ENCODE measurements at places on chromosomes 3 and 15.

GRCh38 chr15:70258369-70259027 lies 160.8 kb upstream of the TLE3 start:
- DNase-seq: peak; percentile 24

GRCh38 chr15:100108846-100109245 lies 232.9 kb downstream of the ADAMTS17 start:
- DNase-seq: no peak

DNA sequence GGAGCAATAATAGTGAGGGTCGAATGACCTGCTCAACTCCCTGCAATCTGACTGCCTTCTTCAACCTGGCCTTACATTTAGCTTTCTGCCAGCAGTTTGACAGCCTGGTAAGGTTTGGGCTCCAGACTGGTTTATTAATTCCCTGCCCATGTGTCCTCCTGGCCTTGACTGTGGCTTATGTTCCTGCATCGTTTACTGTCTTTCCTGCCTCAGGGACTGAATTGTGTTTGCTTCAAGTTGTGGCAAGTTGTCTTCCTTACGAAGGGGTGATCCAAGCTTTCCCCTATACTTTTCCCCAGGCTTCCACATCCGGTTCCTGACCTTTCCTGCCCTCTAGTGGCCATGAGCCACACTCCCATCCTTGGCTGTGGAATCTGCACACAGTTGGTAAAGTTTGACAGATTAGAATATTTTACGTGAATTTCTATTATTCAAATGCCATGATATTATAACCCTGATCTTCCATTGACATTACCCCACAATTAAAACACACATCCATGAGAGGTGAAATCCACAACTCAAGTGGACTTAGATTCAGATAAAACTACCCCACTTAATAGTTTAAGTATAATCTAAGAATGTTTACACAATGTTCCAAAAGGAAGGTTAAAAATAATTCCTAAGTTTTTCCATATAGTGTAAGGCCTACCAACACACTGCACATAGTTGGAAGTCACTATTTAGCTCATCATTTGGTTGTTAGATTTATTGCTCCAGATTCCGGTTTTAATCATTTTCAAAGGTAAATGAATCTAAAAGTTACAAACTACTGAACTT lies 95.7 kb downstream of the NEDD4 start:
- DNase-seq: peak; percentile 41

GRCh38 chr15:64180235-64180824 lies 17.5 kb upstream of the PPIB start:
- DNase-seq: no peak

- DNase-seq: peak; percentile 72
Observed at GRCh38 chr3:9947025-9947995, 4.9 kb downstream of the PRRT3 start.

DNA sequence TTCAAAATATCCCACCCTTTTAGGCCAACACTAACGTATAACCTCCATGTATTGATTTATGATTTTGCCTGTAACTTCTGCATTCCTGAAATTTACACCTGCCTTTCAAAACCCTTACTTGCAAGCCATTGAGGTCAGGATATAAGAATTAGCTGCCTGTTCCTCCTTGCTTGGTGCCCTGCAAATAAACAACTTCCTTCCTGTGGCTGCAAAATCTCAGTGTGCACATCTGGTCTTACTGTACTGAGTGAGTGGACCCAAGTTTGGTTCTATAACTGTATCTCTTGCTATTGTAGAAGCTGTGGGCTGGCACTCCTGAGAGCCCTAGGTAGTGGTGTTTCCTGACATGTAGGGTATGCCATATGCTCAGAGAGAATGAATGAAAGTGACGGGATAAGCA lies 191.1 kb upstream of the RASGRP1 start:
- no peak for DNase-seq

- DNase-seq: no peak
Observed at GRCh38 chr15:48717458-48717857, 71.9 kb upstream of the FBN1 start.

GRCh38 chr3:66362541-66362941 lies 138.3 kb downstream of the LRIG1 start:
- no peak for DNase-seq

DNA sequence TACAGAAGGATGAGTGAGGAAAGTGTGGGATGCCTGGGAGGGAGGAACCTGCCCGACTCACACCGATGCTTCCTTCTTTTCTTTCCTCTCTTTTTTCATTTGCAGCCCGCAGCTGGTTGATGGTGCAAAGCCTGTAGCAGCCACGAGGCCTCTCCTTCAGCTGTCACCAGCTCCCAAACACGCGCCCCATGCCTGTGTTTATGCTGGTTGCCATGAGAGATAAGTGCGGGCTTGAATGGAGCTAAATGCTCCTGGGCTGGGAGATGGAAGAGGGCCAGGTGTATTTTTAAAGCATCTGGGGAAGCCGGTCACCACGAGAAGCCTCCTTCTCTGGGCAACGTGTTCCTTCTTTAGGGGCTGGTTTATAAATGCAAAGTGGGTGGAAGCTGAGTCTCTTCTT lies 9.3 kb downstream of the COLQ start:
- peak; percentile 73 for DNase-seq

DNA sequence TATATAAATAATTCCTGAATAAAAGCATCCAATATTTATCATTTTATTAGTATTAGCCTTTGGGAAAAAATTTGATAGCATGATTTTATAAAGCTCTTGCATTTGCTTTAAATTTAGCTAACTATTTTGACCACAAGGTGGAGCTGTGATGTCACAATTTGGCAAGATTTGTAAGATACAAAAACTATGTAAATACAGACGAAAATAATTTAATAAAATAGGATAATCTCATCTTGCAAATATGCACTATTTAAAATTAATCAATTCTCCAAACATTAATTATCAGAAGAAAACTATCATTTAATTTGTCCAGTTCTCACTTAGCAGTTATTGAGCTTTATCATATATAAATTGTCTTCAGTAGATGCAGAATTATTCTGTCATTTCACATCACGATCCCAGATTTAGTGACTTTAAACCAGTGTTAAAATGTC lies 95.4 kb downstream of the PLOD2 start:
- no peak for DNase-seq

DNA sequence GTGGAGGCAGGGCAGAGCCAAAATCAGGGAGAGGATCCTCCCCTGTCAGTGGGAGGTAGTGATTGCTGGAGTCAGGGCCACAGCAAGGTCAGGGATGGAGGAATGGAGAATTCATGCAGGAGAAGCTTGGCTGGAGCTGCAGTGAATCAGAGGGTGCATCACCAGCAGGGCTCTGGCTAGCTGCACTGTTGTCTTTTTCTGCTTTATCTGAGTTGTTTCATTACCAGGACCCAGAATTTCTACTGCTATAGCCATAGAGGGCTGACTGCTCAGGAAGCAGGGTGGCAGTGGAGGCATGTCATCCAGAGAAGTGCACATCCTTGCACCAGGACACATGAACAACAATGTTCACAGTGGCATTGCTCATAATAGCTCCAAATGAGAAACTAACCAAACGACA lies 113.5 kb upstream of the GALNT15 start:
- no peak for DNase-seq

DNA sequence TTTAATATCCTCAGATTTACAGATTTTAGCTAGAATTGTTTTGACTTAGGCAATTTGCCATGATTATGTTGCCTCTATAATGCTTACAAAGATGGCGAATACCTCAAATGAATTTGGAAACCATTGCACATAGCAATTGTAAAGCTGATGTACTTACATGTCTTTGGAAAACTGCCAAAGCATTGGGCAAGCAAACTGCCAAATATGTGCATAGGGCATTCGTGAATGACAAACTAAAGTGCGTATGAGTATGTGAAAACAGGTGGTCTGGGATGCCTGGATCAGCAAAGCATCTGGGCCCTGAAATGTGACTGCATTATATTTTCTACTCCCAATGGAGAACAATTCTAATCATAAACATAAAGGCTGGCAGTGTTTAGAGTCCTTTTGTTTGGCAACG lies 445.3 kb upstream of the ROBO1 start:
- DNase-seq: no peak

DNA sequence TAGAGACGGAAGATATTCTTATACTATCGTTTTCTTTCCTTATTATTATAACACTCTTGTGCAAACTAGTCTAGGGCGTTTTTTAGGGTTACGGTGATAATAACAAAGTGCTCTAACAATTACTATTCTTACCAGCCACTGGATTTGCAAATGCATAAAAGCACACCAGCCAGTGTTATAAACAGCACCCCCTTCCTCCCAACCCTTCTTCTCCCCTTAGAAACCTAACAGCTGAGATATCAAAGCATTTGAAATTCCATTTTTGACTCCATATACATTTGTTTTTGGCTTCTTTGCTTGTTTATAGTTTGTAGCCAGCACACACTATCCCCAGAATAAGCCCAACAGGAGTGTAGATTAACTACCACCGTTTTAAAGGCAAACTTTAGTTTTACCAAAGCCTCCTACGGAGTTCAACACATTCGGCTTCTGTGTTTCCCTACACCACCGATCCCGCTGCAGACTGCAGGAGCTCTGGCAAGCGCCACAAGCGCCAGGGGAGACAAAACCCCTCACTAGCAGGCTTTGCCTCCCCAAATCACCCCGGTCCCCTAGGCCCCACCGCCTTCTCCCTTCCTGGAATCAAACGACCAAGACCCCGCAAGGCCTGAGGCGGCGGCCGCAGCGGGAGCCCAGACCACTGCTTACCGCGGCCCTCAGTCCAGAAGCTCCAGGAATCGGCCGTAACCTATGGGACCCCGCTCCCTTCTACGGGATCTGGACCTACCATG lies 461 bp downstream of the COPB2 start:
- DNase-seq: no peak
